ENCODE measurements at places on chromosomes 4 and X. TPM values are rescaled to one million over a fixed set of nuclear protein-coding genes. Genes with fewer than 3 reads are reported as not detected.

Gene NKX6-1
- under 0.01 TPM for total RNA-seq

Gene MMAA
- total RNA-seq, result 3.9 TPM

Gene FGD1
- total RNA-seq, result 8.5 TPM

Gene MAGEA12
- total RNA-seq, result not detected

Gene FAM9B
- total RNA-seq, result not detected

Gene MXRA5
- total RNA-seq, result under 0.01 TPM

Gene PCGF3
- total RNA-seq, result 28.7 TPM

Measured in subcutaneous preadipocyte (primary cell).